ENCODE measurements at places on chromosomes 13 and 19.

DNA sequence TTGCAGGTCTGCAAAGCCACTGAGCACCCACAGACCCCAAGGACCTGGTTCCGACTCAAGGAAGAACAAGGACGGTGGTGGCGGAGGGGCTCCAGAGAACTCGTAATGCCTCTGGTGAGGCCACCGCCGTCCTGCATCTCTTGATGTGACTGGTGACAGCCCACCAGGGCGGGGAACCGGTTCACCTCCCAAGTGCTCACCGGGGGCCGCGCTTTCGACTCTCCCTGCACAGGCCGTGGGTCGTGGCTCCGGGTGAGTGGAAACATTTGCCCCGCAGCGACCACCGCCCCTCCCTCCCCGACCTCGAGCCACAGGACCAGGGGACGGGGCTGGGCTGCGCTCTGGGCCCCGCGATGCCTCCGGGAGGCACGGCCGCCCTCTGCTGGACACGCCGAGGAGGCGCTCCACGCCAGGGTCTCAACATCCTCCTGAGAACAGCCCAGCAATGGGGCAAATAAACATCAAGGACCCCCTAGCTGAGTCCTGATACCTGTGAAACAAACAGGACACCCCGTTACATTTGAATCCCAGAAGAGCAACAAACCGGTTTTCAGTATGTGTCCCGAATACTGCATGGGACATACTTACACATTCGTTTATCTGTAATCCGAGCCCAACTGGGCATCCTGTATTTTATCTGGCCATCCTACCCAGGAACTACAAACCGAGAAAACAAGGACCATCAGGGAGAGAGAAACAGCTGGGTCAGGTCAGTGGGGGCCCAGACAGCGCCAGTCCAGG is 3.9 kb upstream of the PLPP2 start:
- DNase-seq = no peak

DNA sequence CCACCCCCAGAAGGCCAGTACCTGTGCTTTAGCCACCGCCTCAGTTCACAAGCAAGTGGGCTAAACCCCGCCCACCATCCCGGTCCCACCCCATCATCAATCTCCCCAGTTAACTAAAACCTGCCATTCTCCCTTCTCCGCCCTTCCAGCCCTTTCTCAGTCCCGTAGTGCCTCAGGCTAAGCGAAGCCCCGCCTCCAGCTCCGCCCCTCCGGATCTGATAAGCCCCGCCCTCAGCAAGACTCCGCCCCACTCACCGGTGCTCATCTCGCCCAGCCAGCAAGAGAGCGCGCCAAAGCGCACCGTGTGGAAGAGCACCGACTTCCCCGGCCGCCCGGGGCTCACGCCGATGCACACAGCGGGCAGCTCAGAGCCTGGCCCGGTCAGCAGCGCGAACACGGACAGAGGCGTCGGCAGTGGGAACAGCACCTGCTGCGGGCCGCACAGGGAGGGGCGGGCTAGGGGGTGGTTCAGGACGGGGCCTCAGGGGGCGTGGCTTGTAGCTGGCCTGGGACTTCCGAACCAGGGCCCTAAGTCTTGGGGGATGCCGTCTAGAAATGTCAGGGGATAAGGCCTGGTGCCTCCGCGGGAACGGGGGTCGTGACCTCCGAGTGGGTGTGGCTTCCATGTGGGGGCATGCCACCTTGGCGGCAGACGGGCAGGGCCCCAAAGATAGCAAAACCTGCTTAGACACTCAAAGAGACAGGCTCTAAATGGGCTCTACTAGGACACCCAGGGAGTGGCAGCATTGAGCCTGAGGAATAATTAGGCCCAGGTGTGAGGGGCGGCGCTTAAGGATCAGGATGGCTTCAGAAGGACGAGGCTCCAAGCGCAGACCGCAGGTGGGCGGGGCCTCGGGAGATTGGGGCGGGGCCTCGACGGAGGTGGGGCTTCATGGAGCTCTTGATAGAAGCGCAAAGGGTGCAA is 21.4 kb downstream of the MAP4K1 start:
- no peak for DNase-seq

GRCh38 chr13:51635137-51635878 is 51.0 kb downstream of the WDFY2 start:
- DNase-seq = no peak

DNA sequence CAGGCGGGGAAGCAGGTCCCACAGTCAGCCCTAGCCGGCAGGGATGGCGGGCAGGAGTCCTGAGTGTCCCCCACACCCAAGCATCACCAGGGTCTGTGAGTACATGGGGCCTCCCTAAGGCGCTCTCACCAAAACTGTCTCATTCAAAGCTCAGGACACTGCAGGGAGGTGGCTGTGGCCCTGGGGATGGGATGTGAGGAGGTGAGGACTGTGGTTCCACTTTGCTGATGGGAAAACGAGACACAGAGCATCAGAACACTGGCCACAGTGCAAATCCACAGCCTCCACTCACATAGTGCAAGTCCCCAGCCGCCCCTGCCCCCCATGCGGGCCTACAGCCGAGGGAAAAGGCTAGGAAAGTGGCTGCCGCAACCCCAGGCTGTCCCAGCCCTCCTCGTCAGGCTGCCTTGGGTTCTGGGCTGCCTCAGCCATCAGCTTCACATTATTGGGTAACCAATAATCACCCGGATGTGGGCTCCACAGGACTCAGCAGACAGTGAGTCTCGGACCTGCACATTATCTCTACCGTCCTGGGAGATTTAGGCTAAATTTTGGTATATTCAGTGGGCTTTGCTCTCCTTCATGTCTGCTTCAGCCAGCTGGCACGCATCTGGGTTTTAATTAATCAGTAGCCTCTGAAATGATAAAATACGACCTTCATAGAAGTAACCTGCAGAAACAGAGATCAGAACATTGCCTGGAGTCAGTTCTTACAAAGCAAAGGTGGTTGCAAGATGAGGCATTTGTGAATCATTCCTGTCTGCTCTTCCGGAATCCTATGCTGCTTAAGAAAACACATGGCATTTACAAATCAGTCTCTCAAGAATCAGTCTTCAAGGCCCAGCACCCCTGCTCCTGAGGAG is 77.0 kb downstream of the SOX1 start:
- no peak for DNase-seq

GRCh38 chr13:45715351-45715750 is 13.2 kb downstream of the CBY2 start:
- DNase-seq = no peak

- no peak for DNase-seq
These were observed 20.2 kb downstream of the SIGLECL1 start for GRCh38 chr19:51271067-51271466.

Measured in stimulated activated CD8-positive, alpha-beta memory T cell treated with anti-CD3 and anti-CD28 coated beads, Interleukin-12 subunit alpha, Interleukin-12 subunit beta, amount 100 ng/mL, for 4 hours (primary cell).